ENCODE measurements at places on chromosomes 3 and 15.

GRCh38 chr3:1406250-1406649 lies 313.4 kb downstream of the CNTN6 start:
- DNase-seq = no peak

GRCh38 chr3:52710512-52710911 lies 4.6 kb downstream of the SPCS1 start:
- no peak for DNase-seq

- no peak for DNase-seq
Measured at GRCh38 chr15:37099319-37100108, 835 bp downstream of the MEIS2 start.

DNA sequence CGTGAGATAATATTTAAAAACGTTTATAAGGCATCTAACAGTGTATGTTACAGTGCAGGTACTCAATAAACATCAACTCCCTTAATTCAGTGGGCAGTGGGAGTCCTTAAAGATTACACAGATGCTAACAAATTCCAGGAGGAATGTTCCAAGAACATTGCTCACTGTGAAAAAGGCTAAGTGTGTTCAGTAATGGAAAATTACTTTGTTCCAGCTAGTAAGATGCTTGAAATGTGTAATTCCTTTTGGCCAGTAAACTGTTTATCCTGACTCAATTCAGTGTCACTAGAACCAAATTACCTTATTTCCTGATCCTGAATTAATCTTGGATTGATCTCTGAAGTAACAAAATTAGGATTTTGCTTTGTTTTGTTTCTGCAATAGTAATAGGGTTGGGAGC lies 54.2 kb upstream of the SEMA6D start:
- DNase-seq = no peak

DNA sequence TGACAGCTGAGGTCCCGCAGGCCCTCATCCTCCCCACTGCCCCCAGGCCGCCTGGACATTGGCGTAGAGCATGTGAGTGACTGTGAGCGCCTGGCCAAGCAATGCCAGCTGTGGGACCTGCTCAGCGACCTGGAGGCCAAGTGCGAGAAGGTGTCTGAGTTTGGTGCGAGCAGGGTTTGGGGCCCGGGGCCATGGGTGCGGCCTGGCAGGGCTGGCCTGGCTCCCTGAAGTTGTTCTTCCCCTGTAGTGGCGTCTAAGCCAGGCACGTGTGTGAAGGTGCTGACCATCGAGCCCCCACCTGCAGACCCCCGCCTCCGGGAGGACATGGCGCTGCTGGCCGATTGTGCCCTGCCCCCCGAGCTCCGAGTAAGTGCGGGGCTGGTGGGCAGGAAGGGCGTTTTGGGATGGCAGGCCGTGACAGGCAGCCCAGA lies 4.2 kb downstream of the ABTB1 start:
- DNase-seq = no peak

- DNase-seq = peak; percentile 71
Measured at GRCh38 chr3:151976211-151977050, 103.0 kb downstream of the SUCNR1 start.

GRCh38 chr3:158728851-158729250 lies 3.4 kb downstream of the RARRES1 start:
- DNase-seq = no peak

- DNase-seq = no peak
Measured at GRCh38 chr3:140922634-140923033, 19.0 kb upstream of the SLC25A36 start.

GRCh38 chr15:77144492-77145070 lies 73.7 kb upstream of the TSPAN3 start:
- peak; percentile 86 for DNase-seq

DNA sequence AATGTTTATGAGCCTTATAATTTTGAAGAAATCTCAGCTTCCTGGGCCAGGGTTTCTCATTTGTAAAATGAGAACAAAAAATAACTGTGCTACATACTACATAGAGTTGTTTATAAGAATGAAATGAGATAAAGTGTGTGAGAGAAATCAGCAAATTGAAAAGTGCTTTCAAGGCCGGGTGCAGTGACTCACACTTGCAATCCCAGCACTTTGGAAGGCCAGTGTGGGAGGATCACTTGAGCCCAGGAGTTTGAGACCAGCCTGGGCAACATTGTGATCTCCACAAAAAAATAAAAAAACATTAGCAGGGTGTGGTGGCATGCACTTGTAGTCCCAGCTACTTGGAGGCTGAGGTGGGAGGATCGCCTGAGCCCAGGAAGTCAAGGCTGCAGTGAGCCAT lies 22.4 kb downstream of the FOXB1 start:
- DNase-seq = no peak

GRCh38 chr3:194928831-194929577 lies 243.3 kb downstream of the FAM43A start:
- no peak for DNase-seq

GRCh38 chr15:28110481-28110881 lies 11.4 kb upstream of the OCA2 start:
- DNase-seq = no peak

DNA sequence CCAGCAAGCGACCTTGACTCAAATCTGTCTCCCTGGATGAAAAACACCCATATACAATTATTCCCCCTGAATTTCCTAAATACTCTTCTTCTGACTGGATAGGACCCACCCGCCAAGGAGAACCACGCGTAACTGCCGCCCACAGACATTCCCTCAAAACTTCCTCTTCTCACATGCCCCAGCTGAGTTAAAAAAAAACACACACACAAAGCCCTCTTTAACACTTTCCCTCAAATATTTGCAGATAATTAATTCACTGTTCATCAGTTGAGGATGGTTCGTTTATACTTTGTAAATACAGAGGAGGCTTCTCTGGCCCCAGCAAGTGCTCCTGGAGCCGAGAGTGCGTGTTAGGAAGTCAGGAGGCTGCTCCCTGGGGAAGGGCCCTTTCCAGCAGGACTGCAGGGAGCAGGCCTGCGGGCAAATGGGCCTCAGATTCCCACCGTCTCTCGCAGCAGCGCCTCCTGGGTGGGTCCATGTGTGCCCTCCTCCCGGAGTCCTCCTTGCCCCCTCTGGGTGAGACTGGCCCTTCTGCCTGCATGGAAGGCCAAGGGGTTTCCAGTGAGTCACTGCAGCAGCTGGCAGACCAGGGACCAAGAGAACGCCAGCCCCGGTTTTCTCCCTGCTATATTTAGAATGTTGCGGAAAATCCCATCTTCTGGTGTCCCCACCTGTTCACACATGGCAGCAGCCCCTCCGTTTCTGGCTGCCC lies 46.8 kb downstream of the MGLL start:
- DNase-seq = no peak

GRCh38 chr3:87161013-87161412 lies 66.1 kb upstream of the CHMP2B start:
- DNase-seq = no peak

DNA sequence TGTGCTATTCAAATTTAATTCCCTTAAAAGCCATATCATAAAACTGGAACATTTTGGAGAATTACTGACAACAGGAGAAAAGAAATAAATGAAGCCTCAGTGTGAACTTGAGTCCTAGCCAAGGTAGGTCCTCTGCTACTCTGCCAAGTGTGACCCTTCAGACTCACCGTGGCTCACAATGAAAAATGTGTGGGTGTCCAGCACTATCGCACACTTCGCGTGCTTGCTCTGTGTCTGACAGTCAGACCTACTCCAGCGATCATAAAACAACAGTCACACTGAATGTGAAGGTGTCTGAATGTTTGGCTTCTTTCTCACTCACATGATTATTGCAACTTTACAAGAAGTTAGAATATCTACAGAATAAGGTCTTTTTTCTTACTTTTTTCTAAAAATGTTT lies 65.8 kb upstream of the TRA2B start:
- DNase-seq = no peak

GRCh38 chr3:4460334-4460733 lies 6.7 kb downstream of the SUMF1 start:
- no peak for DNase-seq

DNA sequence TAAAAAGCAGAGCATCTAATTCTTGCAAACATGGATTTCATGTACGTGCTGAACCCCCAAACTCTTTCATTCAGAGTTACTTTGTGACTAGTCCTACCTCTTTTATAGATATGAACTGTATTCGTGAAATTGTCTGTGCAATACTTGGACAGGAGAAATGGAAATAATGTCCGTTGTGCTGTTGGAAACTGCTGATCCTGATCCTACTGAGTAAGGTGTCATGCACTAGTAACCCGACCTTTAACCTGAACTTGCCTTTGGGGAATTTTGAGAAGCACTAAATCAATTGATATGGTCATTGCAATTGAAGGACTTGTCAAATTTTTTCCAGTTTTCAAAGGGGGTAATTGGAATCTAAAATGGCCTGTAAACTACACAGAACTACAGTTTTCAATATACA lies 856.4 kb downstream of the ROBO1 start:
- no peak for DNase-seq

DNA sequence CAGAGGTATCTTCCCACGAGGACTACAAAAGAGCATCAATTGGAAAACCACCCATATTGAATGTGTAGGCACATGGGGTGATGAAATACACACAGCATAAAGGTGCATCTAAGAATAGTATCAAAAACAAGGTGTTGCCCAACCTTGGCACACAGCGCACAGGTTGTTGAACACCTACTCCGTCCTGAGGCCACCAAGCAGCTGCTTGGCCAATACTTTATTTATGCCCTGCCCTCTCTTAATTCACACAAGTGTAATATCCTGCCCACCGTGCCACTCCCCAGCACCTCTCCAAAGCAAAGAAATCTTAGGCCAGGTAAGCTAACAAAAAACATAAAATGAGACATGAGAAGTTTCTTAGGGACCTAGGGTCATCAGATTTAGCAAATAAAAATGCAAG lies 31.2 kb downstream of the WWTR1 start:
- DNase-seq = no peak

GRCh38 chr3:100954199-100954935 lies 38.9 kb downstream of the ABI3BP start:
- no peak for DNase-seq
